ENCODE measurements at places on chromosomes 4 and X. TPM values are rescaled to one million over a fixed set of nuclear protein-coding genes. Genes with fewer than 3 reads are reported as not detected.

- H3K4me1 ChIP-seq, result no peaks in the 10 kb centered on the region
- H3K4me3 ChIP-seq, result no peak overlapping the region
- no peaks in the 10 kb centered on the region for H3K27me3 ChIP-seq
- DNase-seq, result no peak
Measured at GRCh38 chr4:88794087-88794690, 96.6 kb upstream of the NAP1L5 start.

Gene EDNRA
- total RNA-seq, result 39.2 TPM

Gene CRMP1
- total RNA-seq, result 99.1 TPM

Gene SH3RF1
- 14.7 TPM for total RNA-seq

Gene RHOXF1
- total RNA-seq, result 0.50 TPM

GRCh38 chr4:183722731-183723560 lies 63.9 kb downstream of the TRAPPC11 start:
- no peak for DNase-seq
- H3K27me3 ChIP-seq, result no peaks in the 10 kb centered on the region
- H3K36me3 ChIP-seq, result no peaks in the 10 kb centered on the region
- H3K27ac ChIP-seq, result no peak overlapping the region

Gene LRP2BP
- 9.2 TPM for total RNA-seq

Gene NOA1
- 14.5 TPM for total RNA-seq

- no peaks in the 10 kb centered on the region for H3K27me3 ChIP-seq
- no peaks in the 10 kb centered on the region for H3K4me1 ChIP-seq
- no peaks in the 10 kb centered on the region for H3K36me3 ChIP-seq
- H3K4me3 ChIP-seq, result no peak overlapping the region
Measured at GRCh38 chr4:26116057-26116456, 202.0 kb downstream of the SMIM20 start.

- DNase-seq, result no peak
- H3K27ac ChIP-seq, result no peak overlapping the region
- no peak overlapping the region for H3K4me3 ChIP-seq
- peaks cover 3% of the 10 kb centered on the region for H3K27me3 ChIP-seq
Measured at GRCh38 chrX:35682476-35682875, 115.7 kb upstream of the MAGEB16 start.

Gene SOX3
- total RNA-seq, result 2.3 TPM

DNA sequence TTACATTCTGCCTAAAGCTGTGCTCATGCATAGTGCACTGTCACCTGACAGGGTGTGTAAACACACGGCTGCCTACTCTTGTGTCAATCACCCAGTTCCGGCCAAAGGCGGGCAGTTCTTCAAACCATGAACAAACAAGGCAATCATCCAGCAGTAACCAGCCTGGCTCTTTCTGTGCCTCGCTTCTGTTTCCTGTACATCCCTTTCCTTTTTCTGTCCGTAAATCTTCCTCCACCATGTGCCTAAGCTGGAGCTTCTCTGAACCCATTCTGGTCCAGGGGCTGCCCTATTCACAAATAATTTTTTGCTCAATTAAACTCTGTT lies 60.8 kb upstream of the CBR4 start:
- DNase-seq, result no peak
- H3K27ac ChIP-seq, result no peak overlapping the region
- no peaks in the 10 kb centered on the region for H3K27me3 ChIP-seq
- no peaks in the 10 kb centered on the region for H3K36me3 ChIP-seq
- no peak overlapping the region for H3K4me3 ChIP-seq
- H3K4me1 ChIP-seq, result peaks cover 4% of the 10 kb centered on the region

DNA sequence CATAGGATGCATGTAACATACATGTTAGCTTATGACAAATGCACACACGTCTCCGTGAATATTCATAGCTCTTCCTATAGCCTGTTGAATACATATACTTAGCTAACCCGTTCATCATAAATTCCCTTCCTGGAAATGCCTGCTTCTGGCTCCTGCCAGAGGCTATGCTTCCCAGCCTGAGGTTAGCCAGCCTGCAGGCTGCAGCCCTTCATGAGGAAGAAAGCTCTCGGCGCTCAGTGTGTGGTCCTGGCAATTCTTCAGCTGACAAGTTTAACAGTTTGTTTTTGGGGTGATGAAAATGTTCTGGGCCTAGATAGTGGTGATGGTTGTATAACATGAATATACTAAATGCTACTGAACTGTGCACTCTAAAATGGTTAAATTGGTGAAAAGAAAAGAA lies 48.8 kb upstream of the MAN2B2 start:
- H3K36me3 ChIP-seq, result no peaks in the 10 kb centered on the region
- H3K4me3 ChIP-seq, result no peak overlapping the region
- H3K27me3 ChIP-seq, result no peaks in the 10 kb centered on the region
- no peak overlapping the region for H3K27ac ChIP-seq
- DNase-seq, result no peak
- peaks cover 12% of the 10 kb centered on the region for H3K4me1 ChIP-seq

Gene HEPH
- total RNA-seq, result 44.4 TPM

- H3K4me3 ChIP-seq, result no peak overlapping the region
- H3K27me3 ChIP-seq, result no peaks in the 10 kb centered on the region
- no peak for DNase-seq
- no peaks in the 10 kb centered on the region for H3K4me1 ChIP-seq
Measured at GRCh38 chr4:23039818-23040217, 347.1 kb downstream of the GBA3 start.

- DNase-seq, result no peak
- H3K4me3 ChIP-seq, result no peak overlapping the region
- no peaks in the 10 kb centered on the region for H3K27me3 ChIP-seq
- no peaks in the 10 kb centered on the region for H3K4me1 ChIP-seq
Measured at GRCh38 chr4:92600638-92601037, 296.9 kb downstream of the GRID2 start.

DNA sequence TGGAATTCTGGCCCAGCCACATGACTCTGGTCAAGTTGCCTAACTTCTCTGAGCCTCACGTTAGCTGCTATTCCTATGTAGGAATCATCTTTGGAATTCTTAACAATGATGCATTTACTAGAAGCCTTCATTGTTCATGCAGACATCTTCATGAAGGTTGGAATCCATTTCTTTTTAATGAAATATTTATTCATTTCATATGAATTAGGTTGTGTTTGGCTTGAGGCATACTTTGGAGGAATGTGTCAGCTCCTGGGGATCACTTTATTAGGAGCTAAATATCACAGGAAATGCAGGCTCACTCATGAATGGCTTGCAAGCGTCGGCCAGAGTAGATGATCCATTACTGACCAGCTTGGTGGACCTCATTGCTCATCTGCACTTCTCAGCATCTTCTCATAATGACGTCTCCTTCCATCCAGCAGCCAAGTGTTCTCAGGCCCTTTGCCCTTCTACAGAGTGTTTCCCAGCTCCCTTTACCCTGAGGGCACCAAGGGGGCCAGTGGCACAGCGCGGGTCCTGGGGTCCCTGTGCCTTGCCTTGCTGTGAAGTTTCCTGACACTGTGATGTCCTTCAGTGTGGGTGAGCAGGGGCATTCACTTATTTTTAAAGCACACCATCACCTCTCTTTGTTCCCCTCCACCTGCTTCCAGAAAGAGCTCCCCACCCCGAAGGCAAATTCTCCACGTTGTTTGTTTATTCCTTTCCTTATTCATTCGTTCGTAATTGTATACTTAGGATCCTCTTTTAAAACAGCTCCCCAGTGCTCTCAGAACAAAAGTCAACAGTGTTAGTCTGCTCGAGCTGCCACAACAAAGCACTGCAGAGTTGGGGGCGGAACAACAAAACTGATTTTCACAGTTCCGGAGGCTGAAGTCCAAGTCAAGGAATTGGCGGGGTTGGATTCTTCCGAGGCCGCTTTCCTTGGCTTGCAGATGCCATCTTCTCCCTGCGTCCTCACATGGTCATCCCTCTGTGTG lies 106.8 kb downstream of the STK32B start:
- H3K36me3 ChIP-seq, result no peaks in the 10 kb centered on the region
- H3K4me3 ChIP-seq, result no peak overlapping the region
- no peak for DNase-seq
- H3K27ac ChIP-seq, result no peak overlapping the region
- no peaks in the 10 kb centered on the region for H3K27me3 ChIP-seq
- no peaks in the 10 kb centered on the region for H3K4me1 ChIP-seq

GRCh38 chrX:148562846-148563245 lies 62.4 kb downstream of the AFF2 start:
- H3K27ac ChIP-seq, result no peak overlapping the region
- H3K4me3 ChIP-seq, result no peak overlapping the region
